Fibroblast of the conjunctiva (primary cell): ENCODE measurements at places on chromosomes 4 and X.

DNA sequence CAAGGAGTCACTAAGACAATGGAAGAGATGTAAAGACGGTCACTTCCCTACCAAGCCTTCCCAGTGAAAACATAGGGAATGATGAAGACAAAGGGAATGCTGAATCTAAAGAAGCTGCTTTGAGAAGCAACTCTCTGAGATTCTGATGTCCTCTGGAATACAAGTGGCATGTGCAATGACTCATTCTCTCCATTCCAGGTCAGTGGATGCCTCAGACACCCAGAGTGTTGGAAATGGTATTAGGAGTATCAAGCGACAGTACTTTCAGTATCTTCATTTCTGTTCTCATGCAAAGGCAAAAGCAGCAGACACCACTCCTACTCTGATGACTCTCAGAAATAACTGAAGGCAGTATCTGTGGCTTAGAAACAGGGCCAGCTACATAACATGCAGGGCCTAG lies 102.6 kb downstream of the FSTL5 start:
- DNase-seq, result no peak

DNA sequence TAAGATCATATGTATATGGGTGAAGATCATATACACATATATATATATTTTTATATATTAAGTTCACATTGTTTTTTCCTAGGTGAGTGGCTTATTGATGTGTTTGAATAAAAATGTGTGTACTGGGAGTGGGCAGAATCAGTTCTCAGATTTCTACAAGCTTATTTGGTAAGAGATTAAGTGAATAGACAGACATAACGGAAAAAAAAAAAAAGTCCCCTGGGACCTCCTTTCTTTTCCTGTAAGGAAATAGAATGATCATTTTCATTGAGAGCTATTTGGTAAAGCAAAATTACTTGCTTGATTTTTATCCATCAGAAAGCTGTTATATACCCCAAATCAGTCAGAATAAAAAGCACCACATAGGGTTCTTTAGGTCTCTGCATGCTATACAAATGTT lies 597.7 kb downstream of the PCDH18 start:
- DNase-seq, result no peak

GRCh38 chrX:96436105-96436504 lies 248.5 kb upstream of the DIAPH2 start:
- DNase-seq, result peak; percentile 12

DNA sequence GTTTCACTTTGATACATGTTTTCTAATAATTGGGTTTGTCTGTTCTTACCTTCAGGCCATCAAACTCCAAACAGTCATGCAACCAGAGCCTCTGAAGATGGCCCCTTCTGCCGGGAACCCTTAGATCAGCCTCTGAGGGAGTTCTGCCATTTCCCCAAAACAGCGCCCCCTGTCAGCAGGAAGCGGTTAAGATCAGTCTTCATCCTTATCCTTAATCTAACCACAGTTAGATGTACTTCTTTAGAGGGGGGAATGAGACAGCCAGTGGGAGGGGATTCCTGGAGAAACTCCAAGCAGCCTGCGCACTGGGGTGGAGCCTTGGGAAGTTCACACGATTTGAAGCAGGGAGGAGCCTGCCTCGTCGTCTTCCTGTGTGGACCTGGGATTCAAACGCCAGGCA lies 185.4 kb downstream of the INPP4B start:
- DNase-seq, result no peak

DNA sequence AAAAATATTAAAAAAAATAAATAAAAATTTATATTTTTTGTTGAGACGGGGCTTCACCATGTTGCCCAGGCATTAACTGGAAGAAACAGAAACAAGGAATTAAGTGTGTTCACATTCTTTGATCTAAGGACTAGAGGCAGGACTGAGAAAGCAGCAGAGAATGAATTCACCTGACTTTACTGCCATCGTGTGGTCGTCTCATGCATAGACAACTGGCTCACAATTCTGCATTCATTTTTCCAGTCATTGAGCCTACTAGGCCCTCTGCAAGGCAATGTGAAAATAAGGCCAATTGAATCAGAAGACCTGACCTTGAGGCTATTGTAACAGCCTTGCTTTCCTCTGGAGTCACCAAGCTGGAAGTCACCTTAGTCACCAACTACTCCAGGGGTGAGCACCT lies 37.4 kb downstream of the LHFPL1 start:
- peak; percentile 55 for DNase-seq

GRCh38 chr4:140497747-140498636 lies at the start of gene MGAT4D:
TSS of gene MGAT4D (minus strand) at chr4:140498293. CDS start at chr4:140498222, 71 bp downstream.
- no peak for DNase-seq
